Stimulated activated CD8-positive, alpha-beta memory T cell treated with anti-CD3 and anti-CD28 coated beads, Interleukin-2, amount 100 ng/mL, for 1 hour (primary cell): ENCODE measurements at places on chromosomes 2 and 18.

DNA sequence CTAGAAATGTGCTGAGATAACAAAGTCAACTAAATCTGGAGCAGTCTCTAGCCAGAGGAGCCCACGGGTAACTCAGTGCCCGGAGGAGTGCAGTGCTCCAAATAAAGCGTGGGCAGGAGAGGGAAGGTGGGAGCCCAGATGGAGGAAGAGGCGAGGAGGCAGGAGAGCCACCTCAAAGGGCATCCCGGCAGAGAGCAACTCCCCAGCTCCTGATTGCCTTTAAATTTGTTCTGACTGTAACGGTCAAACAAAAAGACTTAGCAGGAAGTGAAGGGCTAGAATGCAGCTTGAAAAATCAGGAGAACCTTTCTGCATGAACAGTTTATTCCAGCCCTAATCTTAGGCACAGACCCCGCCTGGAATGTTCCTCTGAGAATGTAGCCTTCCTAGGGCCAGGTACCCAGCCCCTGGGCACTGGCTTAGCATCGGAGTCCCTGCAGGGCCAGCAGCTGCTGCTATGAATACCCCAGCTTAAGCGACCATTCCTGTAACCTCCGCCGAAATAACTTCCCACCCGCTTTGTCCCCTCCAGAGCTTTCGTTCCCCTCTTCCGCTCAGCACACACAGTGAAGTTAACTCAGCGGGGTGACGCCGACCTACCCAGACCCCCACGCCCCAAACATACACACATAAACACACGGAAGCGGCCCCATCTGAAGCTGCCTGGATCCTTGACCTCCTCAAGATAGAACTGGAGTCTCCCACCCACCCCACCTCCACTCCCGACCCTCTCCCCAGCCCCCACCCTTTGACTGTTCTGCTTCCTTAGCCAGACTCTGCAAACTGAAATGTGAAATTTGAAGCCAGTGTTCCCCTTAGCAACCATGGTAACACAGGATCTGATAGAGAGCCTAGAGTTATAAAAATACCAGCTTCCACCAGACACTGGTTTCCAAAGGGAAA, 123.2 kb downstream of the SMAD7 start:
- no peak for DNase-seq

DNA sequence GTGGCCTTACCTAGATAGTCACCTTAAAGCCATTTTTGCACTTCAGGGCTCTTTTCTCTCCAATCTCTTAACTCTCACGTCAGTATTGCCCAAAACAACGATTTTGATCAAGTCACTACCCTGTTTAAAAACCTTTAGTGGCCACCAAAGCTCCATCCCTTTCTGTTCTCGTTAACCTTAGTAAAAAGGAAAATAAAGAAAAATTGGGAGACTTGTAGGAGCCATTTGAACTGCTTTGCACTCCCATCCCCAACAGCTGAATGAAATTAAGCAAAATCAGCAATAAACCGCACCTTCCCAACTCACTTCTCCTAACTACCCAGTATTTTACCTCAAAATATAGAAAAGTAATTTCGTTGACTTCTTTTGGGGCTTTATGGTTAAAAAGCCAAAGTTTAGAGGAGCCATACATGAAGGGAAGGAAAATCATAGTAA, 686 bp upstream of the ARL5A start:
- no peak for DNase-seq

GRCh38 chr2:175445281-175445680, 263.8 kb upstream of the ATP5MC3 start:
- no peak for DNase-seq

GRCh38 chr2:230815088-230815487, 49.7 kb upstream of the ITM2C start:
- DNase-seq, result no peak

GRCh38 chr2:238527565-238527964, 100.8 kb downstream of the ASB1 start:
- DNase-seq, result no peak

DNA sequence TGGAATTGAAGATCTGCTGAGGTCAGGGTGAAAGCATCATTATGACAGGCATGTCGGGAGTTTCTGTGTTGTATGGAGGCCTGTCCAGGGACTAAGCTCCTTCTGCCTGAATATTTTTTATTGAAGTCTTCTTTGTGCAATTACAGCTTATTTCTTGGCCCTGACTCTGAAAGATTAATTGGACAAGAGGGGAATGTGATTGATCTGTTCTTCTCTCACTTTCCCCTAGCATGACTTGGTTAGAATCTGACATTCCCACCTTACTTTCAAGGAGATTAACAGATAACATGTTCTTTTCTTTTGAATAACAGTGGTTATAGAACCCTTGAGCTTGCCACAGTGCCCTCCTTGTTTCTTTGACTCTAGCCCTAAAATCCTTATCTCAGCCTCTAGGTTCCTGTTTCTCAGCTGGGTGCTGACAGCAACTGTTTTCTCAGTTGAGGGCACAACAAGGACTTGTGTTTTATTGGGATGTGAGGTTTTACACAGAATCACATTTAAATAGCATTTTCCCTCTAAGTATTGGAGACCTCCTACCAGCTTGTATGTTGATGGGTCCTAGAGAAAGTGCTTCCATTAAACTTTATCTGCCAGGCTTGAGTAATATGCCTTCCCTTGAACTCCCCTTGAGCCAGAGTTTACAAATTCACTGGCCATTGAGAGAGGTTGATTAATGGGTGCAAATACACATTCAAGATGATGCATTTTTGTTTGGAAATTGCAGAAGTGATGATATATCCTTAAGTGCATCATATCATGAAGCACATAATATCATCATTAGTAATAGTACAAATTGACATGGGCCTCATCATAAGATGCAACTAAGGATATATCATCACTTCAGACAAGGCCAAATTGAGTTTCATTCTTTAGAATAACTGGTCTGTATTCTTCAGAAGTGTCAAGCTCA, 12.5 kb downstream of the TTLL4 start:
- no peak for DNase-seq

- no peak for DNase-seq
Observed at GRCh38 chr18:48723837-48724236, 185.0 kb downstream of the CTIF start.

DNA sequence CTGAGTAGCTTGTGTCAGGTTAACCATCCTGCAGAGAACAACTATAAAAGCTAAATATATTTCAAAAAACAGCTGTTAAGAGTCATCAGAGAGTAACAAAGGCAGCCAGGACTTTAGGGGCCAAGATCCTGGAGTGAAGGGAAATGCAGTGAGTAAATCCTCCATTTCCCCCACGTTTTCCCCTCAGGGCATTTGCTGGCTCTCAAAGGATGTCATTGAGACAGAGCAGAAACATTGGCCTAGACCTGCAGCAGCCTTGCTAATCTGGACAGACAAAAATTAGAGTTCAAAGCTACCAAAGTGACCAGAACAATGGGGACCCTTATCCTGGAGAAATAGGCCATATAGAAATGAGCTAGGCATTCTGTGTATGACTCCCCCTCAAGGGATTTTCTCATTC, 21.1 kb upstream of the KLHL29 start:
- DNase-seq, result no peak

GRCh38 chr2:158181171-158181570, 79.5 kb downstream of the UPP2 start:
- DNase-seq, result no peak

- DNase-seq, result no peak
Observed at GRCh38 chr2:122166820-122167219, 411.4 kb downstream of the TSN start.

DNA sequence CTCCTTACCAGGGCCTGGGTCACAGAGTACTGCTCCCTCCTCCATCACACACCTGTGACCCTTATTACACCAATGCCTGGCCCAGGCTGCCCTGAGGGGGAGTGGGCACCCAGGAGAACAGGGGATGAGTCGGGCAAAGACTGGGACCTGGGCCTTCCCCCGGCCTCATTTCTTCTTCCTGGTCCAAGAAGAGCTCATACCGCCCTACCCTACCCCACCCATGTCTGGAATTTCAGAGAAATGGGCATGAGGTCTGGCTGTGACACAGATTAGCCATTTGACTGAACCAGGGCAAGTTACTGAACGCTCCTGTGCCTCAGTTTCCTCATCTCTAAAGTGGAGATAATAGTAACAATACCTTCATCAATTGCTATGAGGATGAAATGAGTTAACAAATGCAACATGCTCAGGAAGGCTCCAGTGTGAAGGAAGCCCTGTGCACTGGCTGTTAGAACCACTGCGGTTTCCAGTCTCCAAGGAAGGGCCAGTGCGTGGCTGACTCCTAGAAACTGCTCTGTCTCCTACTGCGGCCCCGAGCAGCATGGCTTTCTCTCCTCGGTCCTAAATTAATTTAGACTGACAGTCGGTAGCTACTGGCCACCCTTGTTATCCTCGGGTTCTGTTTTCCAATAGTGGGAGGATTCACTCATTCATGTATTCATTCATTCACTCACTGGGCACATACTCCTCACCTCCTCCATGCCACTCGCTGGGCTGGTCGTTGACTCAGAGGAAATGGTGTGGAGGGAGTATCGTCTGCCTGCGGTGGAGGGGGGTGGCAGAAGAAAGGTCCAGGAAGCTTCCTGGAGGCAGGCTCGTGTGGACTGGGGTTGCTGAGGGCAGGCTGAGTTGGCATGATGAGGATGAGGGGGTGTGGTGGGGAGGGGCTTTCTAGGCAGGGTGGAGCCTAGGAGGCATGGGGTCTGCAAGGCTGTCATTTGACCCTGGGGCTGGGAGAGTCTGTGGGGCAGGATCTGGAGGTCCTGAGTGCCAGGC, 175.6 kb downstream of the GLI2 start:
- no peak for DNase-seq

DNA sequence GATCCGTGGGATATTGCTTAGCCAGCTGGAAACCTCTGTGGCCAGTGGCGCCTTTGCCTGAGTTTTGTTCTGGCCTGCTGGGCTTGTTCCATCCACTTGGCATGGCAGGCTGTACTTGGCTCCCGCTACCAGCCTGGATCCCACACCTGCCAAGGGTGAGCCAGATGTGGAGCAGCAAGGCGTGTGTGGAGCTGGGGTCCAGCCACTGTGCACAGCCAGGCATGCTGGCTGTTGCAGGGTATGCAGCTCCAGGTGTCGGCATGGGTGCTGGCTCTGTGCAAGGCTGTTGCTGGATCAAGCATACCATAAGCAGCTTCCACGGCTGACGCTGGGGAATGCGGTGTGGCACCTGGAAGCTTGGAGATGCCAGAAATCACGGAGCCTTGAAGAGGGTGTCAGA, 34.5 kb downstream of the PTPN4 start:
- no peak for DNase-seq

DNA sequence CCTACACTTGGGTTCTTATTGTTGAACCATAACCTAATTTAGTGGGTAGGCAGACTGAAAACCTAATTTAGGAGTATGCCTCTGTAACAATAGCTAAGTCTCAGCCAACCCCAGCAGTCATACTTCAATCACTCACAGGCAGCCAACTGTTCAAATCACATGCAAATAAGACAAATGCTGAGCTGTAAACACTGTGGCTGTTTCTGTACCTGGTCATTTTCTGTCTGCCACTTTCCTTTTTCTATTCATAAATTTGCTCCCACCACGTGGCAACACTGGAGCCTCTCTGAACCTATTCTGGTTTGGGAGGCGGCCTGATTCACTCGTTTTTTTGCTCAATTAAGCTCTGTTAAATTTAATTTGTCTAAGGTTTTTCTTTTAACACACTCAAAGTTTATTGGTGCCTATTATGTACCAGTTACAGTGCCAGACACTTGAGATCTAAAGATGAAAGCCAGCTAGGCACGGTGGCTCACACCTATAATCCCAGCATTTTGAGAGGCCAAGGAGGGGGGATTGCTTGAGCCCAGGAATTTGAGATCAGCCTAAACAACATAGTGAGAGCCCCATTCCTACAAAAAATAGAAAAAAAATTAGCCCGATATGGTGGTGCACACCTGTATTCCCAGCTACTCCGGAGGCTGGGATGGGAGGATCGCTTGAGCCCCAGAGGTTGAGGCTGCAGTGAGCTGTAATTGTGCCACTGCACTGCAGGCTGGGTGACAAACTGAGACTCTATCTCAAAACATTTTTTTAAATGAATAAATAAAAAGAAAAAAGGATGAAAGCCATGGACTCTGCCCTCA, 41.1 kb downstream of the THNSL2 start:
- DNase-seq, result no peak

DNA sequence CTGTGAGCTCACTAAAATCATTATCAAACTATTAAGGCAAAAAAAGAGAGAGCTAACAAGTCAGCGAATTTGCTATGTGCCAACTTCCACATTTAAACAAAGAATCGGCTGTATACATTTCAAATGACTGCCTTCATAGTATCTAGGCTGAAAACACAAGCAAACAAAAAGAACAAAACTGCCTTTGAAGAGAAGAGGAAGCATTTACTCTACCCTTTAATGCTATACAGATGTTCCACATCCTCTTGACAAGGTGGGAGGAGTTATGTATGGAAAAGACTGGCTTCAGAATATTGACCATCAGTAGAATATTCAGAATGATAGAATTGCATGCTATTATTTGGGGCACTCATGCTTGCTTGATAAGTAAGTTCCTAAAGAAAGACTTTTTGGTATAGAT, 741.7 kb downstream of the PLCL1 start:
- no peak for DNase-seq

DNA sequence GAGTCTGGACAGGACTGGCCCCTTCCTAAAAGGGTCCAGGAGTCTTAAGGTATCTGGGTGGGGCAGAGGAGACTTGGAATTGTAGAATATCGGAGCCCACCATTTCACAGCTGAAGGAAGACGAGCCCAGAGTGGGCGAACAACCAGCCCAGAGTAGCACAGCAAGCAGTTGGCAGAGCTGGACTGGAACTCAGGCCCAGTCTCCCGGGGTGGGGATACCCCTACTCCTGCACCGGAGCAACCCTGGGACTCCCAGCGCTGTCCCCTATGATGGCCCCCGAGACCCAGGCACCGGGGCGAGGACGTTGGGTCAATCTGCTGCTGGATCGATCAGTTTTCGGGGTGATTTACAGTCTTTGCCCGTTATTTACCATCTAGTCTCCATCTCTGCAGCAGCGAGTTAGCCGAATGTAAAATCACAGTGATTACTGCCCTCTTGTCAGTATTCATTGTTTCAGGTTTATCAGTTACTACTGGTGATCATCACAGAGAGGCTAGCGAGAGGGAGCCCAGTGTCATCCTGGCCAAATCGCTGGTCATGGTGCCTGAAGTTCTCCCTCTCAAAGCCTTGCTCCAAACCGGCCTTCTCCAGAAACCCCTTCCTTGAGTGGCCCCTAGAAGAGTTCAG, 75.3 kb downstream of the SMAD7 start:
- DNase-seq, result no peak

DNA sequence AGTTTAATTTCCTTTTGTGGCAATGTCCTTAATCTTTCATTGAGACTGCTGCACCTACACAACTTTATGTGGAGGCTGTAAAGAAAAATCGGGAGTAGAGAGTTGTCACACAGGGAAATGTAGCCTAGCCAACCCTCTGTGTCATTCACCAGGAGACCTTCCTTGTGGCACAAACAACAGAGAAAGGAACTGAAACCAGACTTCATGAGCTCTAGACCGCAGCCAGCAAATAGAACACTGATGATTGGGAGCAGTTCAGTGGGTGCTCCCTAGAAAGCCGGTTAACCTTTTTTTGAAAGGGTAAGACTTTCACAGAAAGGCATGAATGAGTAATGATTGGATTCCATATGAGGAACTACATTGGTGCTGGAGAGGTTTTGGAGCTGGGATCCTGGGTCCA, 1752.4 kb upstream of the CELF4 start:
- DNase-seq, result no peak
